Stimulated activated naive CD8-positive, alpha-beta T cell treated with anti-CD3 and anti-CD28 coated beads, Interleukin-15, Interleukin-2, amounts not matched to agents 100 U/mL and 50 U/mL, for 24 hours (primary cell): ENCODE measurements at places on chromosomes 3 and 15.

DNA sequence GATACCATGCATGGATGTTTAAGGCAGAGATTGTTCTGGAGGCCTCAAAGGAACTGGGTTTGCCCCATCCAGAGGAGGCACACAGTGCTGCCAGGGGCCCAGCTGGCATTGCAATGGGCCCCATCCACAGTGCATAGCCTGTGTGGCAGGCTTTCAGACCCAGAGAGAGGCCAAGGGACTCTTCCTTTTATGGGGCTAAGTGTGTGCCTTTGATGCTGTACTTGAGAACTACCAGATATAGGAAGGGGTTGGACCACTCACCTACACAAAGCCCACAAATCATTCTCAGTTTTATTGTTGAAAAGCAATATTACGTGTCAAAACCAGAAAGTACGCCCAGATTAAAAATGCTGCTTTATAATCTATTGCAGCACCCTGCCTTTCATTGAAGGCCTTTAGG is 134.9 kb downstream of the EPHB1 start:
- DNase-seq: no peak

GRCh38 chr3:158213461-158213860 is 103.6 kb downstream of the RSRC1 start:
- DNase-seq: no peak

DNA sequence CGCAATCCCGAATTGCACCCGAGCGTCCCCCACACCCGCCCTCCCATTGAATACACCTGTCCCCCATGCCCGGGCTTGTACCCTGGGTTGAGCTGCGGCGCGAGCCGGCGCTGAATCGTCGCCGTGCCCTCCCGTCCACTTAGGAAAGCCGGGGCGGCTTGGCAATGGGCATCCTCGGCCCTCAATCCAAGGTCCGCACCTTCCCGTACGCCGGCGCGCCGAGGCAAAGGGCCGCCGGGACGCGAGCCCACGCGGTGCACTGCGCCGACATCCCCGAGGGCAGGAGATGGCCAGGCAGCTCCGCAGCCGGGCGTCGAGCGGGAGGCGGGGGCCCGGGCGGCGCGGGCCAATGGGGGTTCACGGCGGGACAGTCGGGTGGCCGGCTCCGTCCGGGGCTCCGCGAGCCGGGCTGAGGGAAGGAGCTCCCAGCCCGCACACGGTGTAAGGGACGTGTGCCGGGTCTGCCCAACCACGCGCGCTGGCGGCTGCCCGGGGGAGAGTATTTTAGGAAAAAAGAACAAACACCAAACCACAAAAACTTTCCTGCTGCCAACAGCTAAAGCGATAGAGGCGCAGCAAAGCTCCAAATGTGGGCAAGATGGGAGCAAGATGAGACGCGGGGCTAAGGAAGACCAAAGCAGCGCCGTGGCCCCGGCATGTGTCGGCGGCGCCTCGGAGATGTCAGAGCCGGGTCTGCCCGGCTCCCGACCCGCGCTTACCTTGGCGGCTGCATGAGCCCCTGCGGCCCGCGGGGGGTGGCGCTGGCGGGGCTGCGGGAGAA is 621 bp downstream of the RGMA start:
- DNase-seq: peak; percentile 29

DNA sequence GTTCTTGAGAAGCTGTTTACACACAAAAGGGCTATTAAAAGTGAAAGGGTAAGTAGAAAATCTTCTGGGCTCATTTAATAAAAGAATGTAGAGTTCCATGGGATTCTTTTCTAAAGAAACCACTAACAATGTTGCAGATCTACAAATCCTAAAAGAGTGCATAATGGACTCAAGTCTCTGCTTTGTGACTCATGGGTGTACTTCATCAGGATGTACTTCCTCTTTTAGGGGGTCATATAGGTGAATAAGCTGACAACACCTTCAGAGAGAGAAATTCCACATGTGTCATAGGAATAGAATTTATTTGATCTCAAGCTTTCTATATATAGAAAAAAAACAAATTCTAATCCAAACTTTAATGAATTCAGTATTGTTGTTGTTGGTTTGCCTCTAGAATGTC is 355.5 kb downstream of the TIGIT start:
- DNase-seq: no peak

GRCh38 chr15:30859091-30859874 is 44.4 kb upstream of the FAN1 start:
- no peak for DNase-seq

DNA sequence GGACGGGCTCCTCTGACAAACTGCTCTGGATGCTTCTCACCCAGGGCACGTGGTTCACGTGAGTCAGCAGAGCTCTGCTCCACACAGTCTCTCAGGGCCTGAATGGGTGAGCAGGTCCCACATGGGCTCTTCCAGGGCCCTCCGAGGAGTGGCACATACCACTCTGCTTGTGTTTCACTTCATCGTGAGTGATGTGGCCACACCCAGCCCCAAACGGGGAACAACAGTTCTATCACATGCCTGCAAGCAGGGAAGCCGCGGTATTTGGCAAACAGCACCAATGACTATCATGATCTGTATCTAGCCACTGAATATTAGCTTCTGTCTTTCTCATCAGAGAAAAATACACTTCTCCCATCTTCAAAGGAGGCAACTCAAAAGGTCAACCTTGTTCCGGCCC is 352.8 kb downstream of the GABRG3 start:
- DNase-seq: no peak

DNA sequence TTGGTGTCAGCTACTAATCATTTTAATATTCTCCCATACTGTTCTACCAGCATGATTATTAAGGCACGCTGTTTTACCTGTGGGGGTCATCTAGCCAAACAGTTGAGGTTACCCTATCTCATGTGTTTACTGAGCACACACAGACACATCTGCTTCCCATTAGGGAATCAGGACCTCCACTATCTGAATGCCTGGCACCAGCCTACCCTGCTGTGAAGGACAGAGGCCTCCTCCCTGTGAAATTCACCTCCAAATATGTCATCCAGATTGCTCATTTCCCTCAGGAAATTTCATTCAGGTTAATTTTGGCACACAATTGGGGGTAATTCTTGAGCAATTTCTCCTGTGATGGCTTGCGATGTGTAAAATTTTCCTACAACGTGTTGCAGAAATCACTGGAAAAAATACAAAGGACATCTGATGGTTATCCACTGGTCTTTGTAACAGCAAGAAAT is 155.6 kb upstream of the NR2E3 start:
- no peak for DNase-seq

- no peak for DNase-seq
These were observed 251.1 kb upstream of the ST8SIA2 start for GRCh38 chr15:92142242-92143232.

GRCh38 chr15:40327457-40327856 is 4.0 kb downstream of the INAFM2 start:
- no peak for DNase-seq

- DNase-seq: no peak
These were observed 144.2 kb downstream of the PDCD6IP start for GRCh38 chr3:33942483-33943150.

DNA sequence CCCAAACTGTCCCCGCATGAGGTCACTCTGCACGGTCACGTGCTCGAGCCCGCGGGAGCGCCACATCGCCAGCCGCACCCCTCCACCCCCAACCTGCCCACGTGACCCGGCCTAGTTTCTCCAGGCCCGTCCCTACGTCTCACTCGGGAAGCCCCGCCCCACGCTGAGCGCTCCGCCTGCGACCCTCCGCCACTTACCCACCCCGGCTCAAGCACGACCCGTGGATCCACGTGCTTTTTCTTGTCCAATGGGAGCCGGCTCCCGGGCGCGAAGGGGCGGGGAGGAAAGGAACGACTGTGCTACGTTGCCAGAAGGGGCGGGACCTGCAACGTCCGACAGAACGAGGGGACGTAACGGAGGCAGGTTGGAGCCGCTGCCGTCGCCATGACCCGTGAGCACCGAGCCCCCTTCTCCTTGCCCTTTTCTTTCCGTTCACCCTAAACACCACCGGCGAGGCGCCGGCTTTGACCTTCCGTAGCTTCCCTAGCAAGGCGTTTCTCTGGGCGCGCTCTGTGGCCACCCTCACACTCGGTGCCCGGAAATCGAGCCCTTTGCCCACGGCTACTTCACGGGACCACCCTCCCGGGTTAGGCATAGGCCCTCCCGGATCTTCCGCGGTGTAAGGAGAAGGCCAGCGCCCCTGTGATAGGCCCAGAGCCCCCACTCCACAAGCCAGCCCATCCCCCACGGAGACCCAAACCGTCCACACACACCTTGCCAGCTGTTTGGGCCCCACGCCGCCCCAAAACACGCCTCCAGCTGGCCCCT is at the start of gene SERF2:
Gene SERF2 (plus strand): TSS at position 328 of the 768 bp plus-strand sequence. CDS start 57 bp downstream, at position 385.
- peak; percentile 100 for DNase-seq

DNA sequence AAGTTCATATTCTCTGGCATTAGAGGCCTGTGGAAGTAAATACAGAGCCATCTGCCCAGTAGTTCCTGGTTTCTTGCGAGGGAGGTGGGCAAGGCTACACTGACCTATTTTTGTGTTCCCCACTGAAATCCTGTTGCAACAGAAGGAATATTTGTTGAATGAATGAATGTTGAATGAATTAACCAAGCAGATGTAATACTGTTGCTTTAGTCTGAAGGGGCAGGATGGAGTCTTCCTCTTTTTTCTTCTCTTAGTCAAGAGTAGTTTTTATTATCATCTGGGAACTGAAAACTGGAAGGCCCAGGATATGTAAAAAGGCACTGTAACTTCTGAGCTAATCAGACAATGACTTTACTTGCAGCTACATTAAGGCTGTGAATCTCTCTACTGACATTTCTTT is 17.1 kb downstream of the BLOC1S6 start:
- no peak for DNase-seq

DNA sequence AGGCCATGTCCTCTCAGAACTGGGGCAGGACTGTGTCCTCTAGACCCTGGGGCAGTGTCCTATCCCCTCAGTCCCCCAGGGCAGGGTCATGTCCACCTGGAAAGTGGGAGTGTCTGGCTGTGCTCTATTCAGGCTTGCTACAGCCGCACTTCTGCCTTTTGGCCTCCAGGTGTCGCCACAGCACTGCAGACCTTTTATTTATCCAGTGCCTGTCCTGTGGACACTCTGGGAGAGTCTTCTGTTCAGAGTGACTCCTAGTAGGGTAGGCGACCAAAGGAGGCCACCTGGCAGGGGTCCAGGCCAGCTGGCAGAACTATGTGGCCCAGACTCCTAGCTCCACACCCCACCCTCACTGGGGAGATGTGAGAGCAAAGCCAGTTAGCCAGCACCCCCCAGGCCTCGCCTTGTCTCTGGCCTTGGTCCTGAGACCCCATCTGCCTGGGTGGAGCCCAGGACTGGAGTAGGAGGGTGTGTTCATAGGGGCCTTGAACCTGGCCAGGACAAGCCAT is 3.9 kb downstream of the TMIE start:
- peak; percentile 63 for DNase-seq

DNA sequence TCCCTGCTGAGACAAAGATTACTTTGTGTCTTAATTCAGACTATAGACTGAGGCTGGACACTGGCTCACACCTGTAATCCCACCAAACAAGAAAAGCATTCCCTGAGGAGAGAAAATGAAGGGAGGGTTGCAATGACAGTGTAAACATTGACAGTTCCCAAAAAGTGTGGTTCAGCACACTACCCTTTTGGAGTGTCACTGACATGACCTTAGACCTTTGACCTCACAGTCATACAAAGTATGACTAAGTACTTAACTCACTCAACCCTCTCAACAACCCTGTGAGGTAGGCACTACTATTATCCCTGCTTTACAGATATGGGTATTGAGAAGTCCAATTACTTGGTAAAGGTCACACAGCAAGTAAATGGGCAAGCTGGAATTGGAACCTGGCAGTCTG is 341.7 kb downstream of the LRRC3B start:
- DNase-seq: no peak

- no peak for DNase-seq
These were observed 28.1 kb downstream of the ANXA2 start for GRCh38 chr15:60369696-60370095.

DNA sequence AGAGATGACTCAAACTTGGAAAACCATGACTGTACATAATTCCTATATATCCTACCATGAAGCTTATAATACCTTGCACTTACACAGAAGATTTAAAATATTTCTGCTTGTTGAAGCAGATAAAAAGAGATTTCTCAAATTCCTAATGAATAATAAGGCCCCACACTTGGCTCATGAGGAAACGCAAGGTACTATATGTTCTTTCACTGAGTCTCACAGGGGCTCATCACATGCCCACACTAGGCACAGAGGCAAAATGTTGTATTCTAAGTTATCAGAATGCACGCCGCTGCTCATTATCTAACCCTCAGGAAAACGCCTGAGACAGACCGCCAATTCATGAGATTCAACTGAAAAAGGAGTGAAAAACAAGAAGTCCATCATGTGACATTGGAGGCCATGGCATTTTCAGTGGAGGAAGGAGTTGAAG is 5.6 kb downstream of the MYO1E start:
- DNase-seq: no peak

GRCh38 chr3:122255757-122256439 is 69.2 kb upstream of the CSTA start:
- no peak for DNase-seq

DNA sequence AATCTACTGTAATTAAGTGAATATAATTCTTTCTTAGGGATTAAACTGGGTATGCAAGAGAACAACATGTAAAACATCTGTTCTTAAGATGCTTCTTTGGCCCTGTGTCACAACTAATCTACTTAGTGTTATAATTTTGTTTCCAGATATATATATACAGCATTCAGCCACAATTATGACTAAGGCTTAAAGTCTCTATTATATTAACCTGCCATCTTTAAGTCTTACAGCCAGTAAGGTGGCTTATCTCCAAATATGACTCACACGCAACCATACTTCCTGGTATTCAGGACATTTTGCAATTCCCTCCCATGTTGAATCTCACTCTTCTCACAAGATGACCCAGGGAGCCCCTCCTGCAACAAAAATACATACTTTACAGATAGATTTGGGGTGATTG is 6.6 kb upstream of the KBTBD8 start:
- no peak for DNase-seq

- DNase-seq: no peak
These were observed 54.5 kb downstream of the PSMD6 start for GRCh38 chr3:63968612-63969350.

GRCh38 chr3:66980791-66981190 is 17.3 kb upstream of the KBTBD8 start:
- no peak for DNase-seq

DNA sequence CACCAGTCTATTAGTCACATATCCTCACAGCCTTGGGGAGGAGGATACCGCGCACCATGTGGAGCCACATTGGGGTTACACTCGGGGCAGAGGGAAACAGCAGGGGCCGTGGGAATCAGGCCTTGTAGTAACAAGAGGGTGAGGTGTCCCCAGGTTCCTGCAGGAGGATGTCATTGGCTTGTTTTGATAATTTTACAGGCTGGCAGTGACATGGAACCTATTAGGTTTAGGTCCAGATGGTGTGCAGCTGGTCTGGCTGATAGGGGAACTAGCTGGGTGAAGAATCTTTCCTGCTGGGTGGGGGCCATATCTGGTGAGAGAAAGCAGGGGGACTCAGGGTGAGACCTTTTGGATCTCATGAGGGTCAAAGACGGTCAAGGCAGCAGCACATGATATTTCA is 9.8 kb upstream of the MEF2A start:
- DNase-seq: no peak

DNA sequence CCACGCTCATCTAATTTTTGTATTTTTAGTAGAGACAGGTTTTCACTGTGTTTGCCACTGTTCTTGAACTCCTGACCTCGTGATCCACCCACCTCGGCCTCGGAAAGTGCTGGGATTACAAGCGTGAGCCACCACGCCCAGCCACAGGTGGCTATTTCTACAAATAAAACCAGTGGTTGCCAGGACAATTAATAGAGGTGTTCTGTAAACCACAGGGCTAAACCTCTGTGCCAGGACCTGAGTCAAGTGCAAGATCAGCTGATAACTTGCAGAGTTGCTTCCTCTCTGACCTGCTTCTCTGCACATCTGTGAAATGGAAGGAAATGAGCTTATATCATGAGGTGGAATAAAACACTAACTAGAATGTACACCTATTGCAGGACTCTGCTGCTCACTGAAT is 72.8 kb downstream of the CD200R1L start:
- no peak for DNase-seq
